Stimulated activated CD4-positive, alpha-beta T cell treated with anti-CD3 and anti-CD28 coated beads, Interleukin-1b, Interleukin-23, amount 100 ng/mL, for 24 hours (primary cell): ENCODE measurements at places on chromosomes 12 and 14.

DNA sequence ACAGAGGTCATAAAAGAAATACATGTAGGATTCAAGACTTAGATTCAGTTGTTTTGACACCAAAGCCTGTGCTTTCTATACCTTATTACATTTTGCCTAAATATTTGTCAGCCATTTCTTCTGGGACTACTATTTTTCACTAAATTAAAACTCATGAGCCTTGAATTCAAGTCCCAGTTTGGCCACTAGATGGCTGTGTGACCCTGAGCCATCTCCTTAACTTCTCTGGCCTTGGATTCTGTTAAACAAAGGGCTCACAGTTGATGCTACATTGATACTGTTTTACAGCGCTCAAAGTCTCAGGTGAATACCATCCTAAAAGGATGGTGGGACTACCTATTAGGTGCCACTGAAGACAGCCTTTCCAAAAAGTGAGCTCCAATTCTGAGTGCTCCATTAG is 39.6 kb upstream of the CCDC198 start:
- DNase-seq = no peak

- DNase-seq = no peak
Observed at GRCh38 chr12:59372956-59373355, 222.9 kb upstream of the SLC16A7 start.

DNA sequence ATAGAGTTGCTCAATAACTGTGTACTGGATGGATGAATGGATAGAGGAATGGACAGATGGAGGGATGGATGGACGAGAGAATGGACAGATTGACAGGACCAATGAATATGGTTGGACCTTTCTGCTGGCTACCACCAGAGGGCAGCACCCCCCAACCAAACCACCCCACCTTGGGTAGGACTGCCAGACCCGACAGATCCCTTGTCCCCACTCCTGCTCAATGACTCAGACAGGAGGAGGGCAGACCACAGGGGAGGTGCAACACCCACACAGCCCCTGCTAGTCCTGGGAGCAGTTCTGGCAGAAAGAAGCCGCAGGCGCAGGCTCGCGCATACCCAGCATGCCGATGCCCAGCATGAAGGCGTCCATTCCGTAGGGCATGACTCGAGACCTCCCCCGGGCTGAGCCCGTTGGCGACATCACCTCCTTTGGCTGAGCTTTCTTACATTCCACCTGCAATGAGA is 12.4 kb downstream of the MSI1 start:
- peak; percentile 50 for DNase-seq

GRCh38 chr12:89389755-89390661 is 37.7 kb upstream of the DUSP6 start:
- DNase-seq = no peak

GRCh38 chr12:131415781-131416180 is 295.1 kb upstream of the SFSWAP start:
- no peak for DNase-seq

DNA sequence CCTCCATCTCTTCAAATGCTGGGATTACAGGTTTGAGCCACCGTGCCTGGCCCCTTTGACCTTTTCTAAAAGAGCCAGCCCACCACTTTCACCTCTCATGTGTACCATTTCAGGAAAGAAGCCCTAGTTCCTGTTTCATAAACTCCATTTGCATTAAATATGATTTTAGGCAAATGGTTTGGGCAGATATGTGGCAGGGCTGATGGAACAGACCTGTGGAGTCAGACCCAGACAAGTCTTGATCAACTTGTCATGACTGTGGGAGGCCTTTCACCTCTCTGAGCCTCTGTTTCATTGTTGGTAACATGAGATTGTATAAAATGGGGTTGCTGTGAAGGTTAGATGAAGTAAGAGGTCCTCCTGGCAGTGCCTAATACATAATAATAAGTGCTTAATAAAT is 5.2 kb upstream of the MAP3K9 start:
- no peak for DNase-seq

GRCh38 chr12:51863363-51863932 is 14.9 kb upstream of the FIGNL2 start:
- no peak for DNase-seq

DNA sequence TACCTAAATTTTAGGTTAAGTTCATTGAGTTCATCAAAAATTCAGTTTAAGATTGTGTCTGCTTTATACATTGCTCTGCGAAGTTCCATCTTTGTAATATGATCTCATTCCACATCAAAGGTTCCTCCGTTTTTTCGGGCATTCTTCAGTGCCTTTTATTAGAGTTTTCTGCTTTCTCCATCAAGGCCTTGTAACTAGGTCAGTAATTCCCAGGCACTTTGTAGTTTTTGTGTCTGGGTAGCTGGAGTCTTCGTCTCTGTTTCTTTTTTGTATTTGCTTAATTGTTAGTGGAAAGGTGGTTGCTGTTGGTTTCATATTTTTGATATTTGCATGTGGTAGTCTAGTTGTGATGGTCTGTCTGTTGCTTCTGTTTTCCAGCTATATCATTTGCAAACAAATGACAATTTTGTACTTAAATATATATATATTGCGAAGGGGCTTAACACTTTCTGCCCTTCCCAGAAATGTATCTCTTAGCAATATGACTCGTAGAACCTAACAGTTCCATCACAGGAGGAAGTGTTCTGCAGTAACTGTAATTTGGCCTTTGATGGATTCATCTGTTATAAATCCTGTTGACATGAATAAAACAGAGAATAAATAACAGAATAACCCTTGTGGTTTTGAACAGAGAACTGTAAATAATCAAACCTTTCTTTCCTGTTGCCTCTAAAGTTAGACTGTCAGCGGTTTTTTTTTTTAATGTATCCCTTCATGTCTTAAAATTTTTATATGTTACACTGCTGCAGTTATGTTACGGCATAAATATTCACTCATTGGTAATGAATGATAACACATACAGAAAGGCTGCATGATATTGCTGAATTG is 88.4 kb upstream of the DYNC1H1 start:
- DNase-seq = no peak

- DNase-seq = no peak
Observed at GRCh38 chr14:55302367-55303124, 31.3 kb downstream of the FBXO34 start.

DNA sequence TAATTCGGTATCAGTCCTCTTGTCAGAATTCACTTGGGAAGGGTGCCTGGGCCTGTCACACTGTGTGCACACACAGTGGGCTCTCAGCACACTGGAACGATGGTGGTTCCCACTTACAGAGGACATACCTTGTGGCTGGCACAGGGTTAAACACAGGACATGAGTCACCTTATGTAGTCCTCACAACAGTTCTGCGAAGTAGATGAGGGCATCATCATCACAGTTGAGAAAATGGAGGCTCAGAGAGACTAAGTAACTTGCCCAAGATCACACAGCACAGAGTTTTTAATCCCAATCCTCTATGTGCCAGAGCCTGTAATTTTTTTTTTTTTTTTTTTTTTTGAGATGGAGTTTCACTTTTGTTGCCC is 90.7 kb downstream of the NINJ2 start:
- DNase-seq = no peak

GRCh38 chr12:6052940-6053329 is 71.5 kb downstream of the VWF start:
- no peak for DNase-seq

GRCh38 chr12:44812062-44812461 is 64.1 kb downstream of the NELL2 start:
- no peak for DNase-seq

DNA sequence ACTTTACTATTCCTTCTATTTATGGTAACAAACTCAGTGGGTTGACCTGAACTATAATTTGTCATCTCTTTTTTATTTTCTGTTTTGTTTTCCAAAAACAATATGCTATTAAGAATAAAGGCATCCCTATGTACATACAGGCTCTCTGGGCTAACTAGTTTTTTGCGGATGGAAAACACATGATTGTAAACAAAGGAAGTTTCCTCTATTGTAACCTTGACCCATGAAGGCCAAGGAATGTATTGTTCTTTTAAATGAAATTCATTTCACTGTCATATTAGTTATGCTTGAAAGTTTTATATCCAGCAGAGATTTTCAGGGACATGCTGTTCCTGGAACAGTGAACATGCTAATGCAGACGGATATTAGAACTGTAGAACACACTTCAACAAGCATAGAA is 705.0 kb upstream of the SEL1L start:
- no peak for DNase-seq

DNA sequence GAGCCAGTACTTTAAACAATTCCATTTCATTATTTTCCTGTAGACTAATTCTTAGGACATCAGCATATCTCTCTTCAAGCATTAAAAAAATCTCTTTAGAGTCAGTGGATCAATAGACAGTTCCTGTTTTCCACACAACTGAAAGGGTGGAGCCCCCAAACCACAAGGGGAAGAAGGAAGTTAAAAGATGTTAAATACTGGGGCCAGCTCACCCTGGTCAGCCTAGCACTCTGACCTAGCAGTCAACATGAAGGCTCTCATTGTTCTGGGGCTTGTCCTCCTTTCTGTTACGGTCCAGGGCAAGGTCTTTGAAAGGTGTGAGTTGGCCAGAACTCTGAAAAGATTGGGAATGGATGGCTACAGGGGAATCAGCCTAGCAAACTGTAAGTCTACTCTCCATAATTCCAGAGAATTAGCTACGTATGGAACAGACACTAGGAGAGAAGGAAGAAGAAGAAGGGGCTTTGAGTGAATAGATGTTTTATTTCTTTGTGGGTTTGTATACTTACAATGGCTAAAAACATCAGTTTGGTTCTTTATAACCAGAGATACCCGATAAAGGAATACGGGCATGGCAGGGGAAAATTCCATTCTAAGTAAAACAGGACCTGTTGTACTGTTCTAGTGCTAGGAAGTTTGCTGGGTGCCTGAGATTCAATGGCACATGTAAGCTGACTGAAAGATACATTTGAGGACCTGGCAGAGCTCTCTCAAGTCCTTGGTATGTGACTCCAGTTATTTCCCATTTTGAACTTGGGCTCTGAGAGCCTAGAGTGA is at the start of gene LYZ:
TSS of gene LYZ (plus strand) at position 220 of the 777 bp plus-strand sequence. CDS start at position 248, 28 bp downstream.
- no peak for DNase-seq

GRCh38 chr12:109092497-109093021 is 713 bp downstream of the ALKBH2 start:
- no peak for DNase-seq

- DNase-seq = no peak
Observed at GRCh38 chr12:44224399-44225148, 388.7 kb downstream of the TMEM117 start.
